ENCODE measurements at places on chromosomes 6 and 20.

- no peak for ATAC-seq
Measured at GRCh38 chr6:164230259-164230658, 815.7 kb downstream of the QKI start.

- ATAC-seq, result no peak
Measured at GRCh38 chr20:25283221-25283951, 35.5 kb downstream of the PYGB start.

DNA sequence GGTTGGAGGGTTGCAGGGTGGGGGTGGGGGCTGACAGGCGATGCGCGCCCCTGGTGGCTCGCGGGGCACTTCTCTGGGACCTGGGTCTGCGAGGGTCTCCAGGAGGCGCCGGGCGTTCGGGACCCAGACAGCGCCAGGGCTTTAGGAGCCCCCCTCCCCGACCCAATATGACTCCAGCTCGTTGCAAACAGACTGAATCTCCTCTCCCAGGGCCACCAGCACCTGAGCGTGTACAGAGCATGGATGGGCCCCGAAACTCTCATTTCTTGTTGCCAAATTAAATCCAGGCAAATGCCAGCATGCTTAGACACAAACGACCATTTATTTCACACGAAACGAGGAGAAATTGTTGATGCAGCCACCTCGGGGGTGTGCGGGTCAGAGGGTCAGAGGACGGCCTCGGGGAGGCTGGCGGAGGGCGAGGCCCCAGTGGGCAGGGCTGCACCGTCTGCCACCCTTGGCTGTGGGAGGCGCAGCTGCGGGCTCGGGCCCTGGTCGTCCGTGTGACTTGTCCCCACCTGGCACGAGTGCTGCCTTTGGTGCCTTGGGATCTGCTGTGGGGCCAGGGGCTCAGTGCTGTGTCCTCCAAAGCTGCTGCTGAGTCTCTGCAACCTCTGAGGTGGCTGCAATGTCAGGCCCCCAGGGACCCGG lies 20.9 kb upstream of the GATA5 start:
- ATAC-seq, result no peak

GRCh38 chr6:161226009-161226964 lies 47.6 kb downstream of the AGPAT4 start:
- no peak for ATAC-seq

DNA sequence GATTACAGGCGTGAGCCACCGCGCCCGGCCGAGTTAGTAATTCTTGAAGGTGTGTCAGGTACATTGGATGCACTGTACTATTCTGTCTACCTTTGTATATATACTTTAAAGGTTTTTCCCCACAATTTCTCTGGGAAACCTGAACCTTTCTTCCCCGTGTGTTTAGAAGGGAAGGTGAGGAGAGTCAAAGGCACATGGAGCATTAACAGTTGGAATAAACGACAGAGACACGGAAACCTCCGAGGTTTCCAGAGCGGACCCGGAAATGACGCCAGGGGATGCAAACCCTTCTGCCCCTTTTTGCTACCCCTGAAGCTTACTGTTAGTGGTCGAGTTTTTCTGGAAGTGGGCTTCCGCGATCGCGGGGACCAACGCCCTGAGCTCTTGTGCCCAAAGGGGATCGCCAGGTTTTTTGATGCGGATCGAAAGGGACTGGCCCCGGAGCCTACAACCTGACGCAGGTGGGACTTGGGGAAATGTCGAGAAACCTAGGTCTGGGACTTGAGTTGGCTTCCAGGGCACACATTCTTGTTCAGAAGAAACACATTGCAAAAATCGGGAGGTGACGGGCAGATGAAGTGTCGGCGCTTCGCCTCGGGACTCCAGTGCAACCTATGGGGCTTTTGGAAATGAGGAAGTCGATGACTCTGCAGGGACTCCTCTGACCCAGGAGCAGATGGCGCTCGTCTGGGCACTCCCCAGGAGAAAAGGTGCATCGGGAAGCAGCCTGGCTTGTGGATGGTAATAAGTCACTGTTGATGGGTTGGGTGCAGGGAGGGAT lies 218.2 kb downstream of the OR2B2 start:
- peak; percentile 58 for ATAC-seq

DNA sequence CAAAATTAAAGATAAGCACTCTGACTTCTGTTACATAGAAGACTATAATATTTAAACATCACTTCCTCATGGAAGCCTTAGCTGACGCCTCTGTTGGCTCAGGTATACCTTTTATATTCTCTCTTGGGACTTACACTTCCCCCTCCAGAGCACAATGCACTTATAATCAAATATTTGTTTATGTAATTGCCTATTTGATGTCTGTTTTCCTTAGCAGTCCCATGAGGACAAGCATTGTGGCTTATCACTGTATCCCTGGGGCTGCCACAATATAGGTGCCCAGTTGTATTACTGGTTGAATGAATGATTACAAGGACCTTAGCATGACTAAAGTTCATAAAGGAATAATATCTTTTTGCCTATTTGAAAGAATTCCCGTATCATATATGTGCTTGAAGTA lies 186.7 kb upstream of the VGLL2 start:
- ATAC-seq, result no peak

DNA sequence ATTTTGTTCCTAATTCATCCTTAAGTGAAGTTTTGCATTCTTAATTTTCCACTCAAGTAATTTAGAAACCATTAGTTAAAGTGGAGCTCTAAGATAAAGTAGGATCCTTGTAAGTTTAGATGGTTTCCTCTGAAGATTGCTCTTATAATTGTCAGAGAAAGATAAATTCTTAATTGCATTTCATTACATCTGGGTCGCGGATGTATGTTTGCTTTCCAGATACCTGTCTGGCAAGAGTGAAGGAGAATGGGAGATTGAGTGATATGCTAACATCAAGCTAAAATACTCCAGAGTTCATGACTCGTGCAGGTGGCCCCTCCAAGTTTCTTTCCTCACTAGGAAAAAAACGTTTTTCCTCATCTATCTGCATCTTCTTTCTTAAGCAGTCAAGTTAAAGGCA lies 361.8 kb downstream of the DOK5 start:
- ATAC-seq, result no peak

- no peak for ATAC-seq
Measured at GRCh38 chr6:19535351-19535750, 301.8 kb upstream of the ID4 start.

GRCh38 chr20:47612670-47613069 lies 111.0 kb downstream of the NCOA3 start:
- ATAC-seq, result no peak

Data from activated CD4-positive, CD25-positive, alpha-beta regulatory T cell treated with anti-CD3 and anti-CD28 coated beads, Interleukin-2, amount 50 U/mL, for 24 hours (primary cell).